ENCODE measurements at places on chromosomes 3 and 15. TPM values are rescaled to one million over a fixed set of nuclear protein-coding genes. Genes with fewer than 3 reads are reported as not detected.
A peak's percentile ranks its signal among the peaks of the same experiment; 100 is the strongest.

GRCh38 chr3:70702132-70702531, 389.7 kb upstream of the MDFIC2 start:
- DNase-seq: no peak

Gene JMJD7
- total RNA-seq: 36.4 TPM

Gene RTP4
- 4.2 TPM for total RNA-seq

- no peak for DNase-seq
Measured at GRCh38 chr15:47856071-47856470, 138.8 kb downstream of the SEMA6D start.

Gene PLA2G4F
- not detected for total RNA-seq

DNA sequence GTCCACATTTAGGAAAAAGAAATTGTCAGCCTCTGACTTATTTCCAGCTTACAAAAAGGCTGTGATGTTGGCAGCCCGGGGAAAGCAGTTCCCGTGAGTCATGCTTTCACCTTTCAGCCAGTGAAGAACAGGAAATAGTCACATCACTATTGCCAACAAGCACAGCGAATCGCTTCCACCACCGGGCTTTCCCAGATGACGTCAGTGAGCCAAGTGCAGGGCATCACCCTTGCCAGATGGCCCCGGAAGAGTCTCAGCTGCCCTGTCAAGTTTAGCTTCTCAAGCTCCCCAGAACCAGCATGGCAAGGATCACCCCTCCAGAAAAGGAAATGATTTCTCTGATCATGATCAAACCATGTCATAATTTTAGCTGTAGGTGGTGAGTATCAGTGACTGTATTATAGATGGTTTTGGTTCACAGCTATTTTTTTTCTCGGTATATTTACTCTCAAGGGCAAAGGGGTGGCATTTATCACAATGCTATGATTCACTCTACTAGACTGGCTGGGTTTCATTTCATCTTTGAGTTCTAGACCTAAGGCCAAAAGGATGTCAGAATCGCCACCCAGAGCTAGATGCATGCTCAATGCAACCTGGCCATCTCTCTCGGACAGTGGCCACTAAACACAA, 32.9 kb downstream of the B3GNT5 start:
- peak; percentile 87 for DNase-seq

DNA sequence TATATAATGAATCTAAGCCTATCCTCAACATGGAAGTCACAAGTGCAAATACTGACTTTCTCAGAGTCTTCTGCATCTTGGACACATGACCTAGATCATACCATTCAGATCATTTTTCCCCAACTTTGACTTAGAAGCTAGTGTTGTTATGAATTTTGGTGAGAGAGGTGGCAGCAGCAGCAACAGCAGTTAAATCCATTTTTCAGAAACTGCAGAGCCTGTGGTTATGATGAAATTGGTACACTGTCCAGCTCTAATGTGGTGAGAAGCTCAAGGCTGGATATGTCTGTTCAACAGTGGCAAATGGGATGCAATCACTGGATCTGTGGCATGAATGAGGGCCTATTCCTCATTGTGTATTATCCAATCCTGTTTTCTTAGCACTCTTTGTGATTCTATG, 290.1 kb upstream of the SATB1 start:
- no peak for DNase-seq

Gene SAMMSON
- not detected for total RNA-seq

Gene GPR87
- total RNA-seq: not detected

Gene GCSAM
- total RNA-seq: 1.1 TPM

- DNase-seq: no peak
Measured at GRCh38 chr15:36218322-36218721, 361.1 kb upstream of the CDIN1 start.

Gene ST8SIA2
- total RNA-seq: not detected

GRCh38 chr15:25422021-25422420, 16.8 kb downstream of the UBE3A start:
- no peak for DNase-seq

DNA sequence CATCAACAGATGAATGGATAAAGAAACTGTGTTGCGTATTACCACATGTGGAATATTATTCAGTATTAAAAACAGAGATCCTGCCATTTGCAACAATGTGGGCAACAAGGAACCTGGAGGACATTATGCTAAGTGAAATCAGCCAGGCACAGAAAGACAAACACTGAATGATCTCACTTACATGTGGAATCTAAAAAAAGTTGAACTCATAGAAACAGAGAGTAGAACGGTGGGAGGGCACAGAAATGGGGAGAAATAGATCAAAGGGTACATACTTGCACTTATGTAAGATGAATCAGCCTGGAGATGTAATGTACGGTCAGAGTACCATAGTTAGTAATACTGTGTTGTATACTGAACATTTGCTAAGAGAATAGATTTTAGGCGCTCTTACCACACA, 29.8 kb upstream of the MUC13 start:
- no peak for DNase-seq
